ENCODE measurements at places on chromosomes 4 and X. TPM values are rescaled to one million over a fixed set of nuclear protein-coding genes. Genes with fewer than 3 reads are reported as not detected.
A peak's percentile ranks its signal among the peaks of the same experiment; 100 is the strongest.

DNA sequence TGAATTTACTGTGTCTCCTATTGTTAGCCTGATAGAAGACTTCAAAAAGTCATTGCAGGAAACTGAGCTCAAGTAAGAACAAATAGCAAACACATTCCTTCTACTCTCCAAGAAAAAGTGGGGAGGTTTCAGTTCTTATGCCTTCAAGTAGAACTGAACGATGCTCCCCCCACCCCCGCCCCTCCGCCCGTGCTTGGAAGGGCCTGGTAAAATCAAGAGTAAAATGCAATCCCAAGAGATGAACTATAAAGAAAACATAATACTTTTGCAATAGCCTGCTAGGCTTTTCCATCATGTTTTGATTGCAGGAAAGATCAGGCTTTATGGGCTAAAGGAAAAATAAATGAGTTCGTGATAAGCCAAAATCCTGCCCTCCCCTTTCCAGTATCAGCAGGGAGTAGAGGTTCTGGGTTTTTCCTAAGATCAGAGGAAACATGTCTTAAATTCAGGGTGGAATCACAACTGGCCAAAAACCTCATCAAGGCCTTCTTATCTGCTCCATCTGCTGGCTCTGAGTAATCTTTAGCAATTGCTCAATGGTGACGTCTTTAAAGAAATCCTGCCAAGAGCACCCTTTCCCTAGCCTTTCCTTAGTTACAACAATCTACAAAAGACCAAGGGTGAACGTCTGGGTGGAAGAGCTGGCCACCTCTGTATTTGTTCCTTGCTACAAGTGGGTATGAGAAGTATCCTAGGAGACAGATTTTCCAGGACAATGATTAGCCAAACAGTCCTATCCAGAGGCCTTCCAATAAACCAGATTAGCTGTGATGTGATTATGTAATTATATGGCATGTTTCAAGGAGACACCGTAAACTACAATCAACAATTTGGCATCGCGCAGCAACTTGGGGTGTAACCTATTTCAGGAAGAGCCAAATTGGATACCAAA is 66.3 kb upstream of the FAM9C start:
- DNase-seq = no peak

DNA sequence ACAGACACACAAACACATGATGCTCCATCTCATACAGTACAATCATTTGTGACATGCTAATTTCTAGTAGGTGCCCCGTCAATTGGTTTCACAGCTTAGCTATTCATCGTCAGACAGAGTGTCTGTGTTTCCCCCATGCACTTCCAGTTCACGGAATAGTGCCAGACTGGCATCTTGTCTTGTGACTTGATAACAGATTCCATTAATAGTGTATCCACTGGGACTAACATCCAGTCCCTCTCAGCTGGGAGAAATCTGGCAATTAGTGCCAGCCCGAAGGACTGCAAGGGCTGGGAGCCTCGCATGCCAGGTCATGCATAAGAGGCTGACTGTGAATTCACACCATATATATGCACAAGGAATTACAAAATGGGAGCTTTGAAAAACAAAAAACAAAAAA is 20.2 kb upstream of the GATB start:
- no peak for DNase-seq

- no peak for DNase-seq
Observed at GRCh38 chr4:176875446-176875930, 82.8 kb upstream of the VEGFC start.

- DNase-seq = no peak
Observed at GRCh38 chrX:87900320-87900908, 382.8 kb downstream of the KLHL4 start.

- DNase-seq = no peak
Observed at GRCh38 chr4:186204686-186205085, 13.3 kb downstream of the CYP4V2 start.

DNA sequence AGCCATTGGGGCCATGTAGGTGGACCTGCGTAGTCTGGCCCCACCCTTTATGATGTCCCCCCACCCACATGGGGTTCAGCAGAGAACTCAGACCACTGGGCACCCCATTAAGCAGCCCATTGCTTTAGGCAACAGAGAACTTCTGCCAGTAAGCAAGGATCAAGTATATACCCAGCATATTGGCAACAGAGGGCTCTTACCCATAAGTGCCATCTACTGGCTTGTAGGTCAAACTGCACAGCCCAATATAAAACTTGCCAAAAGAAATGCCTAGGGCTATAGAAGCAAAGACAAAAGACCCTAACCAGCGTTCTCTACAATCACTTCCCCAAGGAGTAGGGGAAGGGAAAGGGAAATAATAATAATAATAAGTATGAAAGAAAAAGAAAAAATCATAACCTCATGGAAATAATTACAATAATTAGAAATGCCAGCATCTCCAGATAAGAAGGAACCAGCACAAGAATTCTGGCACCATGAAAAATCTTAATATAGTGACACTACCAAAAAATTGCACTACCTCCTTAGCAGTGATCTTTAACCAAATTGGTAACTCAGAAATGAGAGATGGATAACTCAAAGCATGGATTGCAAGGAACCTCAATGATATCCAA is 1090.7 kb downstream of the FAT4 start:
- peak; percentile 11 for DNase-seq

GRCh38 chr4:74755486-74755885 is 38.8 kb downstream of the BTC start:
- peak; percentile 59 for DNase-seq

CTAG2 gene
- not detected for total RNA-seq

ETDA gene
- total RNA-seq = not detected

All from chondrocyte (in vitro differentiated cells).